Natural killer cell (primary cell): ENCODE measurements at places on chromosomes 2 and 18.

DNA sequence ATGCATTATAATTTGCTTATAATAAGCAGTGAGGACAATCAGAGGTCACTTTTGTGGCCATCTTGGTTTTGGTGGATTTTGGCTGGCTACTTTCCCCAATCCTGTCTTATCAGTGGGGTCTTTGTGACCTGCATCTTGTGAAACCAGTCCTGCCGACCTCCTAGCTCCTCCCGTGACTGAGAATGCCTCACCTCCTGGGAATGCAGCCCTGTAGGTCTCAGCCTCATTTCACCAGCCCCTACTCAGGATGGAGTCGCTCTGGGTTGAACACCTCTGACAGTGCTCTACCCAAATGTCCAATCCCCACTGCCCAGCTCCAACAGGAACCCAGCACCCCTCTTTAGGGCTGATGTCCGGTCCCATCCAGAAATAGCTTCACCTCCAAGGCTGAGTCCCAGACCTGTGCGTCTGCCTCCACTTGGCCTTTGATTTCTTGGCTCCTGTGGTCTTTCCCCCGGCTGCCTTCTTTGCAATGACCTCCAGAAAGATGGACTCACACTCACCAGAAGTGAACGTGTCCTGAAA, 31.3 kb upstream of the PXDN start:
- DNase-seq: no peak
- H3K4me1 ChIP-seq: no peaks in the 10 kb centered on the region
- H3K4me3 ChIP-seq: no peak overlapping the region
- no peak overlapping the region for H3K27ac ChIP-seq

- no peak for DNase-seq
- H3K36me3 ChIP-seq: no peaks in the 10 kb centered on the region
- no peaks in the 10 kb centered on the region for H3K4me1 ChIP-seq
- no peaks in the 10 kb centered on the region for H3K27me3 ChIP-seq
- no peak overlapping the region for H3K27ac ChIP-seq
These were observed 859.6 kb upstream of the CRIM1 start for GRCh38 chr2:35496022-35496421.

- no peak overlapping the region for H3K4me3 ChIP-seq
- DNase-seq: no peak
- H3K36me3 ChIP-seq: no peaks in the 10 kb centered on the region
- no peak overlapping the region for H3K27ac ChIP-seq
- H3K27me3 ChIP-seq: no peaks in the 10 kb centered on the region
These were observed 677.0 kb downstream of the RNF144A start for GRCh38 chr2:7594211-7594610.

- no peak for DNase-seq
- no peak overlapping the region for H3K4me3 ChIP-seq
- no peaks in the 10 kb centered on the region for H3K27me3 ChIP-seq
- no peaks in the 10 kb centered on the region for H3K4me1 ChIP-seq
- no peaks in the 10 kb centered on the region for H3K36me3 ChIP-seq
These were observed 43.3 kb upstream of the CELF4 start for GRCh38 chr18:37608876-37609275.

DNA sequence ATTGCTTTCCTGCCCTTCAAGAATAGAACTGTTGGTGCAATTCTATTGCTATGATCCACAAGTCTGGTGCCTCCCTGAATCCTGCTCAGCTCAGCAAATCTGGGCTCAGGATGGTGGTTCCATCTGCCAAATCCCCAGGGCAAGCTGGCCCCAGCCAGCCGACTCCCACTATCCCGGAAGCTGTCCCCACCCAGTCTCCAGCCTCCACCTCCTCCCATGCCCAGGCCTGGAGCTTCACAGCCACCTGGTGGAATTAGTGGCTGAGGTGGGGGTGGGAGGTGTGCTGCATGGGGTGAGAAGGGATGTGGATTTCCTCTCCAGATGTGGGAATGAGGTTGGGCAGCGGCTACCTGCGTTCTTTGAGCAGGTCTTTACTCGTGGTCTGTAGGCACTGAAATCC, 119.3 kb upstream of the SMAD2 start:
- no peaks in the 10 kb centered on the region for H3K4me1 ChIP-seq
- DNase-seq: no peak
- no peaks in the 10 kb centered on the region for H3K36me3 ChIP-seq
- peaks cover 3% of the 10 kb centered on the region for H3K27me3 ChIP-seq
- no peak overlapping the region for H3K27ac ChIP-seq
- no peak overlapping the region for H3K4me3 ChIP-seq

DNA sequence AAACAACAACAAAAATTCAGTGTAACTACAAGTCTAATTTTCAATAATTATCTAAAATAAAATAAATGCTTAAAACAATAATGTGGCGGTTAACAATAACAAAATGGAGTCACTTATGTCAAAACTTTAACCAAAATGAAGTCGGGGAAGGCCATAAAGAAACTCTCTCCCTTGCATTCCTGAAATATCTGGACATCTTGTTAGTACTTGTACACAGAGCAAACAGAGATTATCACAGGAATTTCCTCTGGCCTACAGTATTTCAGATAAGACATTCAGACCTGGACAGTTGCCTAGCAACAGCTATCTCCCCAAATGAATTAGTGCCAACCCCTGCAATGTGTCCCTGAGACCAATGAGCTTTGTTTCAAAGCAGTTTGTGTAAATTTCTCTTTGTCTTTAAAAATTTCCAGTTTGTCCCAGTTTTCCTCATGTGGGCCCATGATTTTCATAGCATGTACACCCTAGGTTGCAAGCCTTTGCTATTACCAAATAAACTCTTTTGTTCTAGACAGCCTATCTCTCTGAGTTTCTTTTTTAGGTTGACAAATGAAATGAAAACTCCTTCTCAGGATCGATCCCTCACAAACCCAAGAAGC, 68.6 kb downstream of the EXOC6B start:
- H3K27me3 ChIP-seq: no peaks in the 10 kb centered on the region
- no peak overlapping the region for H3K27ac ChIP-seq
- no peak for DNase-seq
- no peaks in the 10 kb centered on the region for H3K4me1 ChIP-seq
- no peaks in the 10 kb centered on the region for H3K36me3 ChIP-seq

DNA sequence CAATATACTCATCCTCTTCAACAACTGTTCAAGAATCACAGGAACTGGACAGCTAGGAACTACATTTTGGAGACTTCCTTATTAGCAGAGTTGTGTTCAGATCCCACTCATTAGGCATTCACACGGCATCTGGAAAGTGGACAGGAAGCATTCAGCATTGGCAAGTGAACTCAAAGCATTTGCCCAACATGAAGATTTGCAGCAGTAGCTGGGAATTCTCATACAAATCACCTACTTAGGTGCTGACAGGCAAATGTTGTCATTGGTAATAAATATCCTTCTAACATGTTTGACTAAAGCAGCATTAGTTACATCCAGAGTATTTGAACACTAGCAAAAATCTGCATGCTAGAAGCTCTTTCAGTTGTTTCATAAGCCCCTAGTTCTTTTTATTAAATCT, 350.8 kb downstream of the PTH2R start:
- H3K36me3 ChIP-seq: no peaks in the 10 kb centered on the region
- no peak overlapping the region for H3K27ac ChIP-seq
- no peaks in the 10 kb centered on the region for H3K27me3 ChIP-seq
- H3K4me1 ChIP-seq: no peaks in the 10 kb centered on the region

GRCh38 chr2:65164426-65164891, 34.6 kb upstream of the RAB1A start:
- no peaks in the 10 kb centered on the region for H3K27me3 ChIP-seq
- no peak for DNase-seq
- no peaks in the 10 kb centered on the region for H3K4me1 ChIP-seq
- no peak overlapping the region for H3K4me3 ChIP-seq

DNA sequence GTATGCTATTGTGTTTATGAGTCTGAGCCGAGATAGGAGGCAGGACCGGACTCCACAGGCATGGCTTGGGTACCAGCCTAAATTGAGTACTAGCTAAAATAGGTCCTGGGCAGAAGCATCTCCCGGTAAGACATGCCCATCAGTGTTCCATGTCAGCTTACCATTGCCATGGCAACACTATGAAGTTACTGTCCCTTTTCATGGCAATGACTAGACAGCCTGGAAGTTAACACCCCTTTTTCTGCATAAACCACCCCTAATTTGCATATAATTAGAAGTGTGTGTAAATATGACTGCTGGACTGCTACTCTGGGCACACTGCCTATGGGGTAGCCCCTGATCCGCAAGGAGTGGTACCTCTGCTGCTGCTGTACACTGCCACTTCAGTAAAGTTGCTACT, 1005.1 kb upstream of the FAM98A start:
- DNase-seq: no peak
- no peaks in the 10 kb centered on the region for H3K27me3 ChIP-seq
- no peak overlapping the region for H3K4me3 ChIP-seq
- H3K36me3 ChIP-seq: no peaks in the 10 kb centered on the region
- H3K4me1 ChIP-seq: no peaks in the 10 kb centered on the region

- H3K27me3 ChIP-seq: no peaks in the 10 kb centered on the region
- no peak overlapping the region for H3K27ac ChIP-seq
- peaks cover 12% of the 10 kb centered on the region for H3K4me1 ChIP-seq
- H3K36me3 ChIP-seq: no peaks in the 10 kb centered on the region
These were observed 82.0 kb upstream of the RANBP2 start for GRCh38 chr2:108637304-108637669.

- H3K4me1 ChIP-seq: no peaks in the 10 kb centered on the region
- no peak overlapping the region for H3K27ac ChIP-seq
- DNase-seq: no peak
- H3K4me3 ChIP-seq: no peak overlapping the region
- no peaks in the 10 kb centered on the region for H3K36me3 ChIP-seq
- H3K27me3 ChIP-seq: no peaks in the 10 kb centered on the region
These were observed 53.1 kb downstream of the PRELID3A start for GRCh38 chr18:12460874-12461273.

DNA sequence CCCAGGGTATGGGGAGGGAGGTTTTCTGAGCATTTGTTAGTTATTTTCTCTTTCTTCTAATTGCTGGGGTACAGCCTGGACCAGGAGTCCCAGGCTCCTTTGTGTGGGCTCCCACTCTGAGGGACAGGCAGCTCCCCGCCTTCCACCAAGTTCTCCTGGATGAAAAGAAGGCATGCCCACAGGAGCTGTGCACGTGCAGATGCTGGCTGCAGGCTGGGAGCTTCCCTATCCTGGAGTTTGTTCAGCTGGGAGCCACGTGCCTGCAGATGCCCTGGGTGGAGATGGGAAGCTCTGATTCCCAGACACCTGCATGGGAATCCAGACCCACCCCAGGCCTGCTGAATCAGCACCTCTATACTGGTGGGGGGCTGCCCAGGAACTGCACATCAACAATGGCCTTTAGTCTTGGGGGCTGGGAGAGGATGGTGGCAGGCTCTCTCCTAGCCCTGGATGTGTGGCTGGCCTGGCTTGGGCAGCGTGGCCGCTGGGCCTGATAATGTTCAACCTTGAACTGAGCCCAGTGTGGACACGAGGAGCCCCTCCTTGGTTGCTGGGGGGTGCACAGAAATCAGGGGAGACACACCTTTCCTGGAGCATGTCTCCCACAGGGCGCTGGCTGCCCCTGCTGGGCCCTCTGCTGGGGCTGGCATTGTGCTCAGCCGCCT, 233.6 kb upstream of the HS6ST1 start:
- no peaks in the 10 kb centered on the region for H3K27me3 ChIP-seq
- no peak overlapping the region for H3K27ac ChIP-seq
- DNase-seq: no peak

GRCh38 chr2:43085929-43086328, 140.5 kb downstream of the ZFP36L2 start:
- peaks cover 38% of the 10 kb centered on the region for H3K4me1 ChIP-seq
- no peaks in the 10 kb centered on the region for H3K27me3 ChIP-seq
- no peak for DNase-seq
- no peaks in the 10 kb centered on the region for H3K36me3 ChIP-seq
- H3K4me3 ChIP-seq: no peak overlapping the region
- no peak overlapping the region for H3K27ac ChIP-seq

- no peak overlapping the region for H3K4me3 ChIP-seq
- DNase-seq: no peak
- no peaks in the 10 kb centered on the region for H3K27me3 ChIP-seq
- H3K36me3 ChIP-seq: no peaks in the 10 kb centered on the region
These were observed 402.9 kb downstream of the ERBB4 start for GRCh38 chr2:212135739-212136138.

DNA sequence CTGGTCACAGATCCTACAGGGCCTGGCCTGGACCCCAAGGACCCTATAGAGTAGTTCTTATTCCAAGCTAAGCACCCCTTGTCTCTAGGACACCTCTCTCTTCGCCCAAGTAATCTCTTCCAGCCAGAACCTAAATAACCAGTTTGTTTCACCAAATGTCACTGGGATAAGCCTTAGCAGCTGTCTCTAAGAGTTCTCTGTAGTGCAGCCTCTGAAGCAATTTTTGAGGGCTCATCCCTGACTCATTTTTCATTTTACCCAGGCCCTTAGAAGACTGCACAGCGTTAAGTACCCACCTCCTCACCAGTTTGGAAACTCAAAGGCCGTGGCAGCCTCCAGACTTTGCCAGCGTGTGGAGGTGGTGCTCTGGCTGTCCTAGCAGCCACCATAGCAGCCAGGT, 290.1 kb upstream of the SIX2 start:
- no peaks in the 10 kb centered on the region for H3K36me3 ChIP-seq
- no peak overlapping the region for H3K4me3 ChIP-seq
- H3K27me3 ChIP-seq: no peaks in the 10 kb centered on the region
- DNase-seq: no peak

DNA sequence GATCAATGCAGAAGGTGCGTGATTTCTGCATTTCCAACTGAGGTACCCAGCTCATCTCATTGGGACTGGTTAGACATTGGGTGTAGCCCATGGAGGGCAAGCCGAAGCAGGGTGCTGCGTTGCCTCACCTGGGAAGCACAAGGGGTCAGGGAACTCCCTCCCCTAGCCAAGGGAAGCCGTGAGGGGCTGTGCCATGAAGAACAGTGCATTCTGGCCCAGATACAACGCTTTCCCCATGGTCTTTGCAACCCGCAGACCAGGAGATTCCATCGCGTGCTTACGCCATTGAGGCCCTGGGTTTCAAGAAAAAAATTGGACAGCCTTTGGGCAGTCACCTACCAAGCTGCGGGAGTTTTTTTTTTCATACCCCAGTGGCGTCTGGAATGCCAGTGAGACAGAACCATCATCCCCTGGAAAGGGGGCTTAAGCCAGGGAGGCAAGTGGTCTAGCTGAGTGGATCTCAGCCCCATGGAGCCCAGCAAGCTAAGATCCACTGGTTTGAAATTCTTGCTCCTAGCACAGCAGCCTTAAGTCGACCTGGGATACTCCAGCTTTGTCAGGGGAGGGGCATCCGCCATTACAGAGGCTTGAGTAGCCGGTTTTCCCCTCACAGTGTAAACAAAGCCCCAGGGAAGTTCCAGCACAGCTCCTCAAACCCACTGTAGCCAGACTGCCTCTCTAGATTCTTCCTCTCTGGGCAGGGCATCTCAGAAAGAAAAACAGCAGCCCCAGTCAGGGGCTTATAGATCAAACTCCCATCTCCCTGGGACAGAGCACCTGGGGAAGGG, 21.7 kb downstream of the TFPI start:
- no peaks in the 10 kb centered on the region for H3K27me3 ChIP-seq
- no peaks in the 10 kb centered on the region for H3K4me1 ChIP-seq
- no peak overlapping the region for H3K4me3 ChIP-seq
- H3K27ac ChIP-seq: no peak overlapping the region

GRCh38 chr2:225512469-225512868, 113.0 kb downstream of the NYAP2 start:
- no peak overlapping the region for H3K4me3 ChIP-seq
- no peaks in the 10 kb centered on the region for H3K4me1 ChIP-seq
- H3K27ac ChIP-seq: no peak overlapping the region
